ENCODE measurements at places on chromosomes 5 and 9.

- peak; percentile 15 for DNase-seq
- H3K27ac ChIP-seq: no peak overlapping the region
These were observed 852 bp downstream of the ZNF354C start for GRCh38 chr5:179061025-179061424.

DNA sequence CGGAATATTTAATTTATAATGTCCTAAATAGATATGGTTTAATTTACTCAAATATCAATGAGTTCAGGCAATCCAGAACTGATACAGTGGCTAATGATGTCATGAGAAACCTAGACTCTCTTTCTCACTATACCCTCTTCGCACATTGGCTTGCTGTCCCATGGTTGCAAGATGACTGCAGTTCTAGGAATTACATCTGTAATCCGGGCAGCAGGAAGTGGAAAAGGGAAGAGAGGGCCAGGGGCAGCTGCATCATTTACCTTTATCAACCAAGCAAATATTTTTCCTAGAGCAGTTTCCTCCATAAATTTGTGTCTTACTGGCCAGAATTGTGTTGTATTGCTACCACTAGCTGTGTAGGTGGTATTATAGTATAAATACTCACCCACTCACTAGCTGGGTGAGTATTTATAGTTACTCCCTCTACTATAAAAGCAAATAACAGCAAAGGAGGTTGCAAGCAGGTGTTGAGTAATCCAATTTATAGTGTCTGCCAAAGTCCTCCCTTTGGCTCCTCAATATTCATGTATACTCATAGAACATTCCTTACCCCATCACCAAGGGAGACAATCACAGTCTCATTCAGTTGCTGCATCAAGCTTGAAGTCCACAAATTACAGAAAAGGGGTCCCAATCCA is 168.8 kb downstream of the DROSHA start:
- no peak overlapping the region for H3K27ac ChIP-seq
- H3K4me1 ChIP-seq: no peaks in the 10 kb centered on the region
- H3K4me3 ChIP-seq: no peak overlapping the region
- DNase-seq: no peak
- H3K27me3 ChIP-seq: no peaks in the 10 kb centered on the region

GRCh38 chr9:130242270-130243014 is 23.1 kb upstream of the HMCN2 start:
- no peak overlapping the region for H3K27ac ChIP-seq
- no peaks in the 10 kb centered on the region for H3K4me1 ChIP-seq
- H3K36me3 ChIP-seq: no peaks in the 10 kb centered on the region
- no peaks in the 10 kb centered on the region for H3K27me3 ChIP-seq
- DNase-seq: no peak
- no peak overlapping the region for H3K4me3 ChIP-seq

DNA sequence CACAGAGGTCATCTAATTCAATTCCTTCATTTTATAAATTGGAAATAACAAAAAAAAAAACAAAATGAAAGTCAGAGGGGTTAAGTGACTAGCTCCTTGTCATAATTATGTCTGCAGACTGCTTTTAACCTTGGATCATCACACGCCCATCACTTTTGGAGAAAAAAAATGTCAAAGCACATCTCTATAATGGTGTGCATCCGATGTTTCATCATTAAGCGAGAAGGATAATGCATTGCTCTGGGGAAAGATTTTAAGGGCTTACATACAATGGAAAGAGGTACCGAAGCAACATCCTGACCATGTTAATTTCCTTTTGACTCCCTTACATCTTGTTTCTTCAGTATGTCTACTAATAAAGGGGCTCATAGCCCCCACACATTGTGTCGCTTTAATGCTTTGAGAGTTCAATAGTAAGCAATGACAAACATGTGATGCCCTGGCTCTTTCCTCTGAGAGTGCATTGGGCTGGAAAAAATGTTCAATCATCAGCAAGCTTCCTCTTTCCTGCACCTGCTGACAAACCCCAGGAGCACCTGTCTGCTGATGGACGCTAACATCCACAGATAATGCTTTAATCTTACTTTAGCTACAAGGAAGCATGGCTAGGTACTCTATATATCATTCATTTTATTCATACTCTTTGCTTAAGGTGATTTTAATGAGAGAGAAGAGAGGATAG is 242.2 kb downstream of the SMARCA2 start:
- no peak overlapping the region for H3K27ac ChIP-seq
- no peaks in the 10 kb centered on the region for H3K27me3 ChIP-seq
- H3K4me1 ChIP-seq: no peaks in the 10 kb centered on the region
- H3K36me3 ChIP-seq: no peaks in the 10 kb centered on the region
- no peak overlapping the region for H3K4me3 ChIP-seq

- no peak overlapping the region for H3K27ac ChIP-seq
- H3K36me3 ChIP-seq: no peaks in the 10 kb centered on the region
- no peak for DNase-seq
- H3K4me1 ChIP-seq: no peaks in the 10 kb centered on the region
- no peaks in the 10 kb centered on the region for H3K27me3 ChIP-seq
These were observed 49.7 kb downstream of the KIF24 start for GRCh38 chr9:34279411-34279810.
